HFFc6 (cell line): ENCODE measurements at places on chromosomes 3 and 15. TPM values are rescaled to one million over a fixed set of nuclear protein-coding genes. Genes with fewer than 3 reads are reported as not detected.
A peak's percentile ranks its signal among the peaks of the same experiment; 100 is the strongest.

- H3K27me3 ChIP-seq, result 0 out of 2 replicates have a peak, but pooled peaks cover 1% of the 10 kb centered on the region
- H3K4me3 ChIP-seq, result no peak overlapping the region
- peaks cover 5% of the 10 kb centered on the region; the same call in 1 of the 2 replicates for H3K36me3 ChIP-seq
- no peak for DNase-seq
- H3K27ac ChIP-seq, result no peak overlapping the region
- peaks cover 20% of the 10 kb centered on the region for H3K4me1 ChIP-seq
These were observed 93.8 kb downstream of the CMSS1 start for GRCh38 chr3:99911433-99911832.

The GOLGA6L10 gene
- total RNA-seq, result 0.54 and 0.68 TPM in 2 replicates

The ZNF80 gene
- not detected in 2 replicates for total RNA-seq

GRCh38 chr3:37833302-37834186, 28.1 kb upstream of the CTDSPL start:
- DNase-seq, result no peak
- H3K36me3 ChIP-seq, result peaks cover 8% of the 10 kb centered on the region
- no peaks in the 10 kb centered on the region for H3K4me1 ChIP-seq

The SLC24A5 gene
- total RNA-seq, result not detected in 3 replicates

DNA sequence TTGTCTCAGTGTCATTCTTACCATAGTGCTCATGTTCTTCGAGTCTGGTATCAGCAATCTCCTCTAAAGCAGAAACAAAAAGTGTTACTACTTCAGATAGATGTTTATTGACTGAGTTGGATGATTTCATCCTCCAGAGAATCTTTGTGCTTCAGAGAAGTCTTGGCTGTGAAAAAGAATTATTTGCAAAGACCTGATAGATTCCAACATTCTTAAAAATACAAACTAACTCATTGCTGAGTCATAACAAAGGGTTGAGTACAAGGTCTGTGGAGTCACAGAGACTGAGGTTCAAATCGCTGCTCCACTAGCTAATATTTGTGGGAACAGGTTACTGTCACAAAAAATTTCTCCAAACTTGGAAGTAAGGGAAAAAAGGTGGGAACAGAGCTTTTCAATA, 9.0 kb upstream of the STRIT1 start:
- H3K27ac ChIP-seq, result peak overlapping the region; percentile 4; the same call in 1 of the 2 replicates
- H3K4me1 ChIP-seq, result peaks cover 22% of the 10 kb centered on the region
- peak; percentile 73 for DNase-seq
- peaks cover 2% of the 10 kb centered on the region for H3K36me3 ChIP-seq
- H3K4me3 ChIP-seq, result no peak overlapping the region

GRCh38 chr15:78075490-78076230, 1.9 kb downstream of the TBC1D2B start:
- peak overlapping the region; percentile 99 for H3K27ac ChIP-seq
- peak overlapping the region; percentile 100 for H3K4me3 ChIP-seq
- peak; percentile 88 for DNase-seq
- H3K36me3 ChIP-seq, result peaks cover 12% of the 10 kb centered on the region; the same call in 1 of the 2 replicates
- H3K27me3 ChIP-seq, result no peaks in the 10 kb centered on the region; the same call in 1 of the 2 replicates
- peaks cover 57% of the 10 kb centered on the region for H3K4me1 ChIP-seq
